ENCODE measurements at places on chromosomes 7 and 10.

DNA sequence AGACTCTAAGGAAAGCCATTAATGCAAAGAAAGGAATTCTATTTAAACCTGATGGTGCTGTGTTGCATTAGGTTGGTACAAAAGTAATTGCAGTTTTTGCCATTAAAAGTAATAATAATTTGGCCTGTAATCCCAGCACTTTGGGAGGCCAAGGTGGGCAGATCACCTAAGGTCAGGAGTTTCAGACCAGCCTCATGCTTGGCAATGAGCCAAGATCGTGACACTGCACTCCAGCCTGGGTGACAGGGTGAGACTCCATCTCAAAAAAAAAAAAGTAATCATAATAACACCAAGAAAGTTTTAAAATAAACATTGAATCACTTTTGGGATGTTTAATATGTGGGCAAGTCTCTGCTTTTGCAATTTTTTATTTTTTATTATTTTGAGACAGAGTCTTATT is 107.3 kb upstream of the FRMD4A start:
- no peak for DNase-seq

GRCh38 chr7:87416682-87417587 is 58.5 kb downstream of the ABCB4 start:
- peak; percentile 76 for DNase-seq

DNA sequence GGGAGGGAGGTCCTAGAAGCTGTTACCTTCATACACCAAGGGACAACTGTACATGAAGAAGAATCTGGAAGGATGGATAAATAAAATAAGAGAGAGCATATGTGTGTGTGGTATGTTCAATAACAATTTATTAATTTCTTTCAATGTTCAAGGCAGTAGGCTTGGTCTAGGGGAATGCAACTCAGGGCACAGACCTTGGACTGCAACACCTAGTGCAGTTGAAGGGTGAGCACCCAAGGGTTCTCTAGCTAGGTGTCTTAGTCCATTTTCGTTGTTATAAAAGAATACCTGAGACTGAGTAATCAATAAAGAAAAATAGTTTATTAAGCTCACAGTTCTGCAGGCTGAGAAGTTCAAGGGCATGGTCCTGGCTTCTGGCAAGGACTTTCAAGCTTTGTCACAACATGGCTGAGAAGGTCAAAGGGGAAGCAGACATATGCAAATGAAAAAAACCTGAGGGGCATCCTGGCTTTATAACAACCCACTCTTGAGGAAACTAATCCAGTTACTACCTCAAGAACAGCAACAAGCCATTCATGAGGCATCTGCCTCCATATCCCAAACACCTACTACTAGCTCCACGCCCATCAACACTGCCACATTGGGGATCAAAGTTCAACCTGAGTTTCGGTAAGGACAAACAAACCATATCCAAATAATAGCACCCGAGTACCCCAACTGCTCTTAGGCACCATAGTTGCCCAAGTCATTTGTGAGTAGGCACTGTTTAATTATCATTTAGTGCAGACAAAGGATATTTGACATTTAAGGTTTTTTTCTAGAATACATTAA is 15.7 kb upstream of the SGCE start:
- DNase-seq: no peak

GRCh38 chr7:1690359-1690958 is 20.4 kb downstream of the ELFN1 start:
- no peak for DNase-seq

DNA sequence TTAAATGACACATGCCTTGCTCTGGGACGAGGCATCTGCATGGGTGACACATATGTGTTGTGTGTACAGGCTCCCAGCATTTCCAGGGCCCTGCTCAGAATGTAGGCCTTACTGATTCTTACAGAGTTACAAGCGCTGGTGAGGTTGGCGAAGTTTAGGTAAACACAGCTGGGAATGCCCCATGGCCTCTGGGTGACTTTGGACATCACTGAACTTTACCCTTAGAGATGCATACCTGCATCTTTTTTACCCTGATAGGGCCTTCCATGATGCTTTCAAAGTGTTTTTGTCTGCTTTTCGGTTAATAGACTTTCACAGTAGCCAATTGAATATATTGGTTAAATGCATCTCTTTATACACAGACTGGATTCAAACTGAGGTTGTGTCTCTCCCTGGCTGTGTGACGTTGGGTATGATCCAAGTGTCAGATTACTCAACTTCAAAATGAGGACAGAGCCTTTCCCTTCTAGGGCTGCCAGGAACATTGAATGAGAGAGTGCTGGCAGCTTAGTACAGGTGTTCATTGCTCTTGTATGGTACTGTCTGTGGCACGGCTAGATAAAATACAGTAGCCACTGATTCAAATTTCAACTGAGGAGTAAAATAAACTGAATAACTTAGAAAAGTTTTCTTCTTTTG is 29.5 kb downstream of the EGFR start:
- no peak for DNase-seq

DNA sequence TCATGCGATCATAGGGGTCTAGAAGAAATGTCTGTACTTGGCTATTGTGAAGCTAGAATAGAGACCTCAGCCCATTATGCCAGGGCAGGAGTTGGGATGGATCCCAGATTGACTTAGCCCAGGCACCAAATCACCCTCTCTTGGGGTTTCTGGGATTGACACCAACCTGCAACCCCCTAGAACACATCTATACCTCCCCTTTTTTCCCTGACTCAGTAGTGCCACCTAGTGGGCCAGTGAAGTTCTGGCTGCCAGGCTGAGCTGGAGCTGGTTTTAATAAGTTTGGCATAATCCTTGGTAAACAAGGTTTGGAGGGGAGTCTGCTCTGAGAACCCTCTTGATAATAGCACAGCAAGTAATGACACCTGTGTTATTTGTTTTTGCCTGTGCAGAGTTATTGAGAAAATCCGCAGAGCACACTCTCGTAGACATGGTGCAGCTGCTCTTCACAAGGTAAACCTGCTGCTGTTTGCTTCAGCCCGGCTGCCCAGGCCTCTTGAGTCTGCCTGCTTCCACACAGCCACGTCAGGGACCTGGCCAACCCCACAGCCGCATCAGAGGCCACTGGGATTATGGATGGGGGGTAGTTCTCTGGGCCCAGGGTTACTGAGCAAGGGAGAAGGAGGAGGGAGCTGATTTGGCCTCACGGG is 43.3 kb upstream of the NFKB2 start:
- peak; percentile 76 for DNase-seq

- DNase-seq: no peak
Observed at GRCh38 chr10:132149917-132150316, 36.8 kb upstream of the DPYSL4 start.

GRCh38 chr10:51972733-51973346 is 273.4 kb upstream of the CSTF2T start:
- no peak for DNase-seq

- no peak for DNase-seq
Observed at GRCh38 chr7:31562002-31562401, 48.1 kb downstream of the ITPRID1 start.

GRCh38 chr10:11424456-11425295 is 186.8 kb downstream of the USP6NL start:
- DNase-seq: no peak

Data from effector memory CD8-positive, alpha-beta T cell (primary cell).